ENCODE measurements at places on chromosomes 13 and 19.

- no peak for DNase-seq
These were observed 117.9 kb downstream of the STOML3 start for GRCh38 chr13:38872693-38873092.

DNA sequence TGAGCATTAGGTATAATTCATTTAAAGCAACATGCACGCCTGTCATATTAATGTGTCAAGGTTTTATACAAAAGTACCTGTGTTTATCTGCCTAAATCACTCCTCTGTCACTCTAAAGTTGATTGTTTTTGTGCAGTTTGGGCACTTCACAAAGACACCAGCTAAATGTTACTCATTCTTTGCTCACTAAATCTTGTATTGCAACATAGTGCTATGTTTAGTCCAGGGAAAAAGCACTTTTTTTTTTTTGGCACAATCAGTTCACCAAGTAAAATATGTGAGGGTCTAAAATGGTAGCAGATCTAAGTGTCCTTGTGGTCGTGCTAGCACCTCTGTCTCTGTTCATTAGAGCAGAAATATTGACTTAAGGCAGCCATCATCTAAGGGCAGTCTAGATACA is 2526.7 kb upstream of the PCDH20 start:
- DNase-seq = no peak

GRCh38 chr13:102183509-102184182 is 218.2 kb downstream of the FGF14 start:
- DNase-seq = no peak

- DNase-seq = no peak
These were observed 230.5 kb downstream of the LACC1 start for GRCh38 chr13:44110091-44110621.

GRCh38 chr13:24267274-24267673 is 42.1 kb upstream of the C1QTNF9 start:
- no peak for DNase-seq

Data from bone marrow (tissue), 2 donors.